ENCODE measurements at places on chromosomes 4 and X. TPM values are rescaled to one million over a fixed set of nuclear protein-coding genes. Genes with fewer than 3 reads are reported as not detected.

CLCN4 gene
- polyA plus RNA-seq, result 0.96 TPM

NEUROG2 gene
- not detected for polyA plus RNA-seq

- no peak for DNase-seq
Observed at GRCh38 chrX:18946157-18946556, 37.8 kb downstream of the PHKA2 start.

DNA sequence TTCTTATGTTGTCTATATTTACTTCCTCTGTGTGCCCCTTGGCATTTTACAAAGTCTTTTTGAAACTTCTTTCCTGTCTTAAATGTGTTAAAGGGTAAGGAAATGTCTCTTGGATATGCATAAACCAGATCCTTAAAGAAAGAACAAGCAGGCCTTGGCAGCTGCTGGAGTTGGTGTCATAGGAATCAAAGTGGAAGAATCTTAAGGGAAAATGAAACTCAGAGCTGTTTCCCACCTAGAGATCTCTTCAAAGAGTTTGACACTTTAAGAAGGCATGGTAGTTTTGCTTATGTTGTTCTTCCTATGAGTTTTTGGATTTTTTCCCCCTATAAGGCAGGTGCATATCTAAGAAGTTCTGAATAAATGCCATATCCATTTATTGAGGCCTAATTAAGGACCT is 37.0 kb upstream of the CWH43 start:
- DNase-seq, result no peak

DNA sequence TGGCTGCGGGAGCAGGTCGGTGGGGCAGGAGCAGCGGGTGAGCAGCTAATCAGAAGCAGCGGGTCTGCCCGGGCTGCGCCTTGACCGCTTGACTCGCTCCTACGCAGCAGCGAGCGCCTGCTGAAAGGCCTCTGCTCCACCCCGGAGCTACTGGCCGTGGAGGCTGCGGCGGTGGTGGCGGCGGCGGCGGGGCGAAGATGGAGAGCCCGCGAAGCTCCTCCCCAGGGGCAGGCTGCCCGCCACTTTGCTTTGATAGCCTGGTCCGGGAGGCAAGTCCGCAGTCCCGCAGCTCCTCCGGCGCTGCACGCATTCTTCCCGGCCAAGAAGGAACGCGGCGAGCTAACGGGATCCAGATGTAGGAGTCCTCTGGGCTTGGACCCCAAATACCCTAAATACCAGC is 36.7 kb downstream of the PJA1 start:
- no peak for DNase-seq

DNA sequence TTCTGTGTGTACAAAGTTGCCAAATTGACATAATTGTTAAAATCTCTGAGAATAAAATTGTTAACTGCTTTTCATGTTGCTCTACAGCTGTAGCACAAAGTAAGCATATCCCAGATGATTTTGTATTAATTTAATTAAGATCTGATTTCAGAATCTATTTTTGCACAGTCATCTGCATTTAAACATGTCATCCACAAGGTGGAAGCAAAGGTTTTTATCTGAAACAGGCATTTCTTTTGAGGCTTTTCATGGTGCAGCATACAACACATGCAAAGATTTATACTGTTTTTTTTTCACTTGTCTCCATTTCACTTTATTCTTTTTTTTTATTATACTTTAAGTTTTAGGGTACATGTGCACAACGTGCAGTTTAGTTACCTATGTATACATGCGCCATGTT is 51.2 kb downstream of the GC start:
- no peak for DNase-seq

GRCh38 chrX:21606002-21606401 is 52.1 kb downstream of the KLHL34 start:
- DNase-seq, result no peak

DNA sequence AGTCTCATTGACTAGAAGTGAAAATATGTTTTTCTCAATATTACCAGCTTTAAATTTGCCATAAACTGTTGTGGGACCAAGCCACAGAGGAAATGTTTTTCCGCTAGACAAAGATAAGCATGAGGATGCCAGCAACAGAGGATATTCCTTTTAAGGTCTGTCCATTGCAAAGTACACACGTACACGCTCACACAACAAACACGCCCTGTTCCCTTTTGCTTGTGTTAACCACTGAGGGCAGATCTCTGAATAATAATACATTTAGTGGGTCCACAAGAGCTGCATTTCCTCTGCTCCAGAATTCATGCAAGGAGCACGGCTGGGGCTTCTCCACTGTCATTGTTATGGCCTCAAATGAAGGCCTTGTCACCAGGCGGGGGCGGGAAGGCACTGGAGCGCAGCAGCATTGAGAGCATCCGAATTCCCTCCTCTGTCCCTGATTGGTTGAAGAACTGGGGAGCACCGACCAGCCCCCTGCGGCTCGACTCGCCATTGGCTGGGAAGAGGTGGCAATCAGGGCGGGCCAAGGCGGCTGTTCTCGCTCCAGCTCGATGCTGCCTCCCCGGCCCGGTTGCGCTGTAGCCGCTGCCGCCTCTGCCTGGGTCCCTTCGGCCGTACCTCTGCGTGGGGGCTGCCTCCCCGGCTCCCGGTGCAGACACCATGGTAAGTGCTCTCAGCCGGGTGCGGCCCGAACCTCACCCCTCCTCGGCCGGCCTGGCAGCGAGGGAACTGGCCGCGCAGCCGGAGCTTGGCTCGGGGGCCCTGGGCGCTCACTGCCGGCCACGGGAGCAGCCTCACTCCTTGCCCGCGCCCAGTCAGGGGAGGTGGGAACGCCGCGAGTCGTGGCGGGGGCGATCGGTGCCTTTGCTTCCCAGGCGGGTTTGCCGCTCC is at the start of gene GUCY1B1:
Gene GUCY1B1, plus strand, starts transcription at position 541 of the 891 bp plus-strand sequence. Its CDS starts 120 bp downstream, at position 661.
- peak; percentile 98 for DNase-seq

- no peak for DNase-seq
Observed at GRCh38 chrX:103793545-103793940, 16.9 kb downstream of the PLP1 start.

DNA sequence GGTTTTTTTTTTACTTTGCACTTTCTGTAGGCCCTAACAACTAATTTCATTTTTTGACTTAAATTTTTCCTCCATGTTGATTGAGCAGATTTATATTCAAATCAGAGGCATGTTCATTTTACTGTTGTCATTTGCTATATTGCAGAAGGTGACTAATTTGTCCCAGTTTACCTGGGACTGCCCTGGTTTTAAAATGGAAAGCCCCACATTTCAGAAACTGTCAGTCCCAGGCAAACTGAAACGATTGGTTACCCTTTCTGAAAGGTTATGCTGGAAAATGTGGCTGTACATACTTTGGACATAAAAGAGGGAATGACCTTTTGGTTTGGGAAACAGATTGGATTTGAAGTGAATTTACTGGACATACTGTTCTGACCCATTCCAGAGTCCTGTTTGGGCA is 160.0 kb downstream of the SPCS3 start:
- DNase-seq, result no peak

GRCh38 chr4:87982446-87983010 is 7.0 kb downstream of the SPP1 start:
- DNase-seq, result no peak

DNA sequence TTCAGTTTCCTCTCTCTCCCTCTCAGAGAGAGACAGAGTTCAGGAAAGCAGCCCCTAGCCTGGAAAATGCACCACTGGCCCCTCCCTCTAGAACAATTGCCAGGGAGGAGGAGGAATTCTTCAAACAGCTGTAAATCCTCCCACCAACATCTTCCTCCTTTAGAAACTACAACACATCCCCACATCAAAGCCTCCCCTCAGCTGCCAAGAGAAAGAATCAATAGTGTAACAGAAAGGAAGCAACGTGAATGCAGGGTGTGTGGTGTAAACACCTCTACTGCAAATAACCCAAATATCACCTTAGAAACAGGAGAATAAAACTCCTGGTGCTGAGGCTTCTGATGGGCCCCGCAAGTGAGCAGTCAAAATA is 249.9 kb upstream of the GATB start:
- no peak for DNase-seq

DNA sequence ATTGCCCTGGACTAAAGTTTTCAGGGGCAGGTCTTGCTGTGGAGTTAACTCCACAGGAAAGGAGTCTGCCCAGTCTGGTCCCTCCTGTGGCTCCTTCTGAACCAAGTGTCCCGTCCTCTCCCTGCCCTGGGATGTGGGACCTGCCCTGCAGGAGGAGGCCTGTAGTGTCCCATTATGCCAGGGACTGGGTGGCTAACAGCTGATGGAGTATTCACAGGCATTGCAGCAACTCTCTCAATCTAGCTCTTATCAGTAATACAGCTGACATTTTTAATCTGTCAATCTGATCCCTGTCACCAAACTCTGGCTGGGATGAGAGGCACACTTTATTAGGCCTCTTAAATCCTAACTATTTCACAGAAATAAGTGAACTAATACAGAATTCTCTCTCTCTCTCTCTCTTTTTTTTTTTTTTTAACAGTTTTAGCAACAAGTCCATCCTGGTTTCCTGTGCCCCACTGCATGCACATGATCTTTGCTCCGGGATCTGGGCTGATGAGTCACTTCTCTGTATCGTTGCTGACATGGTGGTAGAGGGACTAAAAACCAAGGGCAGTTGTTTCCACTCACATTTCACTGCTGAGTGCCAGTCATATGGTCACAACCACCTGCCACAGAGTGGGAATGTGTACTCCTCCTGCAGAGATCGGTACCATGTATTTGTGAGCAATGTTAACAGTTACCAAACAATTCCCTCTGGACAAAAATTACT is 39.1 kb downstream of the HAND2 start:
- no peak for DNase-seq

DNA sequence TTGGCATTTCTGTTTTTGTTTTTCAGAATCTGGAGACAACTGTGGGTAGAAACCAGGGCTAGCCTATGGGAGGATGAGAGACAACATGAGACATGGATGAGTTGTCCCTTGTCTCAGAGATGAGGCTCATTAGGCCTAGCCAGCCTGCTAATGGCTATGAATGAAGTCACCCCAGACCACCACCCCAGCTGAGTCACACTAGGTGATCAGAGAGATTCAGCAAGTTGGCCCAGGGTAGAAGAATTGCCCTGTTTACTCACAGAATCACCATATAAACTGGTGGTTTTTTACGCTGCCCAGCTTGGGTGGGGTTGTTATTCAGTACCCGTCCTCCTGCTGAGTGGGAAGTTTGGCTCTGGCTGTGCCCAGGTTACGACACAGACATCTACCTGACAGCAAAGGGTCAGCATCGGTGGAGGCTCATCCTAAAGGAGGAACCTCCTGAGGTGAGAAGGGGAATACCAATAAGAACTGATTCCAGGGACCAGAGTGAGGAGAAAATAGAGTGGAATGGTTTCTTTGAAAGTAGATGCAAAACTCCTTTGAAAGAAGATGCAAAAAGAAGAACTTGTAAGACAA is 17.2 kb upstream of the ARSJ start:
- no peak for DNase-seq

GRCh38 chr4:110415478-110415877 is 60.5 kb upstream of the ENPEP start:
- DNase-seq, result no peak

GRCh38 chr4:33116871-33117270 is 2396.7 kb downstream of the PCDH7 start:
- no peak for DNase-seq

- no peak for DNase-seq
Observed at GRCh38 chr4:116829187-116829586, 256.2 kb downstream of the TRAM1L1 start.

DNA sequence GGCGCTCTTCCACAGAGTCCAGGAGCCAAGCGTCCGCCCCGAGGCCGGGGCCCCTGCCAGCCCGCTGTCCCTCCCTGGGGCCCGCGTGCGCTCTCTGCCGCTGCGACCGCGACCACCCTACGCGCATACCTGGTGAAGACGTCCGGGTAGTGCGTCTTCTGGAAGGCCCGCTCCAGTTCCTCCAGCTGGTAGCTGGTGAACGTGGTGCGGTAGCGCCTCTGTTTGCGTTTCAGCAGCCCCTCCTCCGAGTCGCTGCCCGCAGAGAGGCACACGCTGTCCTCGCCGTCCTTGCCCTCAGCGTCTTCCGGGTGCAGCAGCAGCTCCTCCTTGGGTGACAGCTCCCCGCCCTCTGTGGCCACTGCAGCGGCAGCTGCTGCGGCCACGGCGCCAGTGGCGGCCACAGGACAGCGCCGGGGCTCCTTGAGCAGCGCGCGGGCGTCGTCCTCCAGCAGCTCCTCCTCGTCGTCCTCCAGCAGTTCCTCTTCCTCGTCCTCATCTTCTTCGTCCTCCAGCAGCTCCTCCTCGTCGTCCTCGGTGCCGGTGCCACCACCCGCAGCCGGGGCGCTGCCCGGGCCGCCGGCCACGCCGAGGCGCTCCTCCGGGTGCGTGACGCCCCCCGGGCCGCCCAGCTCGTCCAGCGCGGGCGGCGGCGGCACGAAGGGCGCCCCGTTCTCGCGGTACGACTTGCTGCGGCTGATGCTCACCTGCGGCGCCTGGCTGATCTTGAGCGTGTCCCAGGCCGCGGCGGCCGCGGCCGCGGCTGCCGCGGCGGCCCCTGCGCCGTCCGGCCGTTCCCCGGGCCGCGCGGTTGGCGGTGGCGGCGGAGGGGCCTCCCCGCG is 2.8 kb downstream of the ARX start:
- no peak for DNase-seq

DNA sequence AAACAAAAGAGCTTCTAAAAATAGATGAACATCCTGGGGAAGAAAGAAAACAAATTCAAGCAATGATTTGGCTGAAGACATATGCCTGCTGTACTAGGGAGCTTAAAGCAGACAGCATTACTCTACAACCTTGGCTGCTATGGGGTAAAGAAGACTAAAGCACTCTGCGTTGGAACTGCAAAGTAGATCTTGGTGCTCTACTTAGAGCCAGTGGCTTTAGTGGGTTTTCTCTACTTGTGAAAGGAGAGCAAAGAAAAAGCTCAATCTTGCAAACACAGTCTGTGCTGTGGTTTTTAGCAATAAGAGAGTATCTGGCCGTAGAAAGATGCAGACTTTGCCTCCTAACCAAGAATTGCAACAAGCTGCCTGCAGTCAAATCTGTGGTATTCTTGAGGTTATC is 334.7 kb upstream of the NDST3 start:
- no peak for DNase-seq

DNA sequence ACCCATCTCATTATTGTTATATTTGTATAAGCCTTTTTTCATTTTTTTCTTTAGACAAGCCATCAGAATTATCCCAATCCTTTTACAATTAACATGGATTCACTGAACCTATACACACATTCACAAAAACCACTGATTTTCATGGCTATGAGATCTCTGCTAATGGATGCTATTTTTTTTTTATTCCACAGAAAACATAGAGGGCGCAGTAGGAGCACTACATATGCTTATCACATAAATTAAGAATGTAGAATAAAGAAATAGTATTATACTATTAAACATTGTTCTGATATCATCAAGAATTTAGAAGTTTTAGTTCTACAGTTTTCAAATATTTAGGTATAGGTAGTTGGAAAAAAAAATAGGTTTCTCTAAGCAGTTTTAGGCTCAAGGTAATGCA is 1477.4 kb downstream of the ARAP2 start:
- no peak for DNase-seq
